ENCODE measurements at places on chromosomes 3 and 15.

DNA sequence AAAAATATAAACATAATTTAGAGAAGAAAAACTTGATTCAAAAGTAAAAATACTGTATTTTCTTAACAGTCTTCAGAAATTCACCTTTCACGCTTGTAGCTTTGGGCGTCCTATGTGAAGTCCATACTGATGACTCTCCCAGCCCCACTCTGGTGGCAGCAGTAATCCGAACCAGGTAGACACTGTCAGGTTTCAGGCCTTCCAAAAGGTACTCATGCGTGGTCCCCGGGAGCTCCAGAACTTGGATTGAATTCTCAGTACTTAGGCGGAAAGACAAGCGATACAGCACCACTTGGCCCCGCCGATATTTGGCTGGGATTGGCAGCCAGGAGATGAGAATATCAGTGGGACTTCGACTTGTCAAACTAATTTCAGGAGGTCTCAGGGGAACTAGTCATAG is 69.7 kb downstream of the PRTG start:
- no peak for DNase-seq

DNA sequence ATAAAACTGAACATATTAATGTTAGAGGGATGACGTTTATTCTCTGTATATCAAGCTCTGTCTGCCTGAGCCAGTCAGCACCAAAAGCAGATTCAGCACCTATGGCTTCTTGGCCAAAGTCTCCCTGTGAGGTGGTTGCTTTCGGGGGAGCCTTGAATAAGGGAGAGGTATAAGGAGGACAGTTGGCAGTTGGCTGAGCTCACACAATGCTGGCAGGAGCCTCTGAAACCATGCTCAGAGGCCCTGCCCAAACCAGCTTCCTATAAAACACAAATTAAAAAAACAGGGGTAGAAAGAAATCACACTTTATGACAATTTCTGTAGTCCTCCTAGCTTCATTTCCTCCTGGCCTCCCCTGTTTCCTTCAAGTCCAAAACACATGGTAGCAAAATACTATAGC is 18.8 kb downstream of the ARHGEF3 start:
- no peak for DNase-seq

DNA sequence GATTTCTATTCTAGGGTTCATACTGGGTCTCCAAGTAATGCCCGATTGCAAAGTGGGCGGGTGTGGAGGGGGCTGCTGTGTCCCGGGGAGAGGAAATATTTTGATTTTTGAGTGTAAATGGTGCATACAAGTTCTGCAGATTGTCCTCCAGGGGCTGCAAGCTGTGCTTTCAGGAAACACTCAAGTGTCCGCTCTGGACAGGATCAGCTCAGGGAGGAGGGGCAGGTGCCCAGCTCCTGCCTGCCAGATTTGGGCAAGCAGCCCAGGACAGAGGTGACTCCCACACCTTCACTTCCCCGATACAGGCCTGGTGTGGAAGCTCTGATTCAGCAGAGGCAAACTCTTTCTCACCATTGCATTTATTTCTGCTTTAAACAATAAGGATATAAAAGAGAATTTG is 142.7 kb downstream of the ALDH1A2 start:
- DNase-seq: no peak

GRCh38 chr3:128448491-128448890 is 18.2 kb downstream of the DNAJB8 start:
- no peak for DNase-seq
